ENCODE measurements at places on chromosomes 3 and 15.

GRCh38 chr3:4517643-4518311 lies 24.6 kb downstream of the ITPR1 start:
- DNase-seq: no peak

GRCh38 chr15:101498717-101499480 lies 9.4 kb upstream of the PCSK6 start:
- no peak for DNase-seq

- DNase-seq: no peak
These were observed 747.5 kb downstream of the NR2F2 start for GRCh38 chr15:97077975-97078374.

DNA sequence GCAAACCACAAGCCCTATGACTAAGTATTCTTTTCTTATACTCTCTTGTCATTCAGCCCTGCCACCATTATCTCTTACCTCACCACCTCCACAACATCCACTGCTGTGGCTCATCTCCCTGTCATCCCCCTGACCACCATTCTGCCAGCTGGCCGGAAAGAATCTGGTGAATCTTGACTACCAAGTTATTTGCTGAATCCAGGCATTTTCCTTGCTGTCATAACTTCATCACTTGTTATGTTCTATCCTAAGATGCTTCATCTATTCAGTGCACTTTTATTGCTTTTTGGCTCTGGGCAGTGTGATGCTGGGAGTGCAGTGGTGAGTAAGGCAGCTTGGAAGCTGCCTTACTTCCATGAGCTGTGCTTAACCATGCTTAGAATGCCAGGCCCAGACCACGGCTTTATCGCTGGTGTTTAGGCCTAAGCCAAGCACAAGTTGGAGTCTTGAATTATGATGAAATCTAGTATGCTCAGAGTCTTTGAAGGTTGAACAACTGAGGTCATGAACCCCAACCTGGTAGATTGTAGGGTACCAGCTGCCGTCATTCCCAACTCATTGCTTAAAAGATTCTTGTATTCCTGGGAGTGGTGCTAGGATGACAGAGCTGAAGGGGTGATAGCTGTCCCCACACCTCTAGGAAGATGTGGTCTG lies 27.0 kb upstream of the APH1B start:
- DNase-seq: peak; percentile 99

- peak; percentile 13 for DNase-seq
These were observed 182.9 kb downstream of the AKAP13 start for GRCh38 chr15:85563328-85563727.
